Stimulated activated CD8-positive, alpha-beta memory T cell treated with anti-CD3 and anti-CD28 coated beads, Interleukin-15, amount 100 ng/mL, for 24 hours (primary cell): ENCODE measurements at places on chromosomes 4 and X.

DNA sequence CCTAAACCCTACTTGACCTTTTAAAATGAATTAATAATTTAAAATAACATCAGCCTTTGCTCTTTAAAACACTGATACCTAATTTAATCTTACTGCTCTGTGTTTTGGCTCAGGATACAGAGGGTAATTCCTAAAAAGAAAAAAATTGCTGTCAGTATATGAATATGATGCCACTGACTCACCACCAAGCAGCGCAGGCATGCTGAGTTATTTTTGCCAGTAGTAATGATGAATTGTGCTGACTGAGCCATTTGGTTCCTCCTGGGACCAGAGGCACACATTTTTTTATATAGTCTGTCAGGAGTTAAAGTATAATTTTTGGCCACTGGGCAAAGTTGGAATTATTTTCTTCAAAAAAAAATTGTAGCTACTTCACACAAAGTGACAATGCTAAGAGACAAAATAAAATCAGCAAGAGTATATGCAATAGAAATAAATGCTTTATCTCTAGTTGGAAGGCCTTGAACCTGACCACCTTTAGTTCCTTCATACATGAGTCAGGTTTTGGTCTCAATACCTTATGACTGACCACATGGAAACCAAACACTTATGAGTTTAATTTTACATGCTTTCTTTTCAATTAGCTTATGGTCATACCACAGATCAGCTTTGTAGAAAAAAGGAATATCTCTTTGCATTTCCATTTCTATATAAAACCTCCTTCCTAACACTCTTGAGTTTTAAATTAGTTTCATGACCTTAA, 115.1 kb downstream of the PPP3CA start:
- no peak for DNase-seq

DNA sequence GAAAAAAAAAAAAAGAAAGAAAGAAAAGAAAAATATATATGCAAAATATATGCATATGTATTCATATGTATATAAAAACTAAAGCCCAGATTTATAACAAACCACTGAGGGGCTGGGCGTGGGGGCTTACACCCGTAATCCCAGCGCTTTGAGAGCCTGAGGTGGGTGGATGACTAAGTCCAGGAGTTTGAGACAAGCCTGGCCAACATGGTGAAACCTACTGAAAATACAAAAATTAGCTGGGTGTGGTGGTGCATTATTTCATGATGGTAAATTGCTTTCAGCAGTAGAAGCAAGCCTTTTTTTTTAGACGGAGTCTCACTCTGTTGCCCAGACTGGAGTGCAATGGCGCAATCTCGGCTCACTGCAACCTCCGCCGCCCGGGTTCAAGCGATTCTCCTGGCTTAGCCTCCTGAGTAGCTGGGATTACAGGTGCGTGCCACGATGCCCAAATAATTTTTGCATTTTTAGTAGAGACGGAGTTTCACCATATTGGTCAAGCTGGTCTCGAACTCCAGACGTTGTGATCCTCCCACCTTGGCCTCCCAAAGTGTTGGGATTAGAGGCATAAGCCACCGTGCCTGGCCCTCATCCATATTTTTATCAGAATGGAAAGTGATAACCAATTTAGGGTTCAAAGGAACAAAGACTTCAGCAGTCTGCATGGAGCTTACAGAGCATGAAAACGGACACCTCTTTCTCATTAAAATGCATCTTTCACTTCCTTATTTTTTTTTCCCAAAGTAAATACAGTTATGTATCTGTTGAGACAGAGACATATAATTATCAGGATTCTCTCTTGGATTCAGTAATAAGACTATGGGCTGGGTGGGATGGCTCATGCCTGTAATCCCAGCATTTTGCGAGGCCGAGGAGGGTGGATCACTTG, 27.7 kb upstream of the MOB1B start:
- no peak for DNase-seq

DNA sequence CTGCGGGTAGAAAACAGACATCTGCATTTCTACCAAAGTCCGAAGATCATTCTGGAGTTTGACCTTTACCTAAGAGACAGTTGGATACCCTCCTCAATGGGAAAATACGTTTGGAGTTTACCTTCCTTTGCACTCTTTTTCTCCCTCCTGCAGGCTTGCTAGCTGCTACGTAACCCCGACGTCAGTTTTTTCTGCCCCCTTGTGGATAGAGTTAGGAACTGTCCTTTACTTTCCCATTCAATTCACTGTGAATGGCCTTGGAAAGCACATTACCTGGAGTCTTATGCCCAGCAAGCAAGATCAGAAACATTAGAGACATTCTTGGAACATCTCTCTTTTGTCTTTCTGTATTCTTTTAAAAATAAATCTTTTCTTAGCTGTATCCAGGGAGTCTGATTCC, 250.7 kb downstream of the NAP1L3 start:
- DNase-seq: no peak

DNA sequence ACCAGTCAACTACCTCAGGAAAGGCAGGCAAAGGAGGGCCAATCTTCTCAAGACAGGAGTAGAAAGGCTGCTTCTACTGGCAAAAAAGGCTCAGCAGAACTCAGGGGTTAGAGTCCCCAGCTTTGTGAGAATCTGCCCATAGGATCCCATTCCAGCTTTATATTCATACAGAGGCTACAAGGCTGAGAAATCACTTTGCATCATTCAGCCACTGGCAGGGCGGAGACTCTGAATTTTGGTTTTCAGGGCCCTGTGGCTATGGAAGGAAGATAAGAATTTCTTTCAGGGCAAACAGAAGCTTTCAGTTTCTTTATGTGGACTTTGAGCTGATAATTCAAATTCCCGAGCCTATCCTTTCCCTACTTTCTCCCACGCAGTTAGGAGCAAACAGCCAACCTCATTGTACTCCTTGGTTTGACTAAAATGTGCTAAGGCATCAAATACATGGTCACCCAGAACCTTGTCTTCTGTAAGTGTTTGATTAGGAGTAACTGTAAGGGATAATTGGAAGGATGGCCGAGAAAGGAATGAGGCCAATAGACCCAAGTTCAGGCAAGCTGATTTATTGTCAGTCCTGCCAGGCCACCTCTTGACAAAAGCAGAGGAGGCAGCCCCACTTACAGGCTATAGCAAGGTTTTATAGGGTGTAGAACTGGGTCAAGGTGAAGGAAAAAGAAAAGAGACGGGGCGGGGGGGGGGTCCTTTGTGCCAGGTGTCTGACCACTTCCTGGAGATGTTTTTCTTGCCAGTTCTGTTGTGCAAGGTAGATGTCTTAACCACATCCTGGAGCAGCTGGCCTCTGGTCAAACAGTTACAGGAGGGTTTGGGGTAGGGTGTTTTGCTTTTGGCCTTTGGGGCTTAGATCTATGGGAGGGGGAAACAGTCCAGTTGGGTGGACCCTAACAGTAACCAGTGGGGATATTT, 165.3 kb upstream of the PPP1R2C start:
- DNase-seq: no peak

- DNase-seq: no peak
Observed at GRCh38 chrX:76454456-76454927, 27.0 kb downstream of the MAGEE1 start.

GRCh38 chrX:20789103-20789502, 522.4 kb upstream of the RPS6KA3 start:
- DNase-seq: no peak

- no peak for DNase-seq
Observed at GRCh38 chr4:144594471-144594986, 51.4 kb upstream of the HHIP start.

- no peak for DNase-seq
Observed at GRCh38 chrX:40759374-40759773, 24.0 kb upstream of the MED14 start.

DNA sequence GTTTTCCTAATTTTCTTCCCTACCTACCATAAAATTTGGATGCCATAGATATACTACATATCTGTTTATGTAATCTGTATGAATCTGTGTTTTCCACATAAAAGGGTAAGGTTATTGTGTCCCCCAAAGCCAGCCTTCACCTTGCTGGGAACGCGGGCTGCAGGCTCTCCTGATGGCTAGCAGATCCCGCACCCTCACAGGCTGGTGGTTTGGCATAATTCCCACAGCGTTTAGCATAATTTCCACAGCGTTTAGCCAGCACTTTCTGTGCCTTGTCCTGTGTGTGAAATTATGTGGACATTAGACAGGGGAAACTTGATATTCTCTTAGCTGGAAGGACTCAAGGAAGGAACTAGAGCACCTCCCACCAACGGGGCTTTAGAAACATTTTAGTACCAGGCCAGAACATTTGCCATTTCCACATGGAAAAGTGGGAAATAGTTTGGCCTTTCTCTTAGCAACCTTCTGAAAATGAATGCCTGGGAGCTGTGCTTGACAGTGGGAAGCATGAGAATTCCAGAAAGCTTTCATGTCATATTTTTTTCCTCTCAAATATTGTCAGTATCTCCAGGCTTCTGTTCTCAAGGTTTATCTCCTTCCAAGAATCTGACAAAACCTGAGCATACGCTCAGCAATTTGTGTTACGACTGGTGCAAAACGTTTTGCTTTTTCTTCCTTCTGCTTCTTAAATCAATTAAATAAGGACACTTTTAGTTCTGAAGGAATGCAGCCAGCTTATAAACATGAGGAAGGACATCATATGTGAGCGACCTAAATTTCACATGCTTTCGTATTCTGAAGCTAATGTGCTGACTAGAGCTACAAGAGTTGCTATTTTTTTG, 67.9 kb downstream of the STK32B start:
- DNase-seq: no peak

- DNase-seq: no peak
Observed at GRCh38 chr4:76449362-76449767, 14.3 kb downstream of the SHROOM3 start.

DNA sequence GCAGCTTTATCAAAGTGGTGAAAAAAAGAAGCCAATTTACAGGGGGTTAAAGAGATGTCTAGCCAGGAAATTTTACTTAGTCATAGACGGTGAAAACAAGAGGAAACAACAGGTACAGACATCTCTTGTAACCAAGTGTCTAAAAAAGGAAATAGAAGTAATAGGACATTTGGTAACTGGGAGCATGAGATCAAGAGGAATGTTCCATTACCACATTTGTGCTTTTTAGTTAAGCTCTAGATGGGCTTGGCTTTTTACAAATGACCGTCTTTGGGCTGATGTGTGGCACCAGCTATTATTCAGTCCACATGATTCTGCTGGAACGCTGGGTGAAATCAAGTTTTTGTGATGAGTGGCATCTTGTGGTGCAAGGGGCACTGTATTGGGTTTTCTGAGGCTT, 179.5 kb downstream of the SMIM20 start:
- no peak for DNase-seq

DNA sequence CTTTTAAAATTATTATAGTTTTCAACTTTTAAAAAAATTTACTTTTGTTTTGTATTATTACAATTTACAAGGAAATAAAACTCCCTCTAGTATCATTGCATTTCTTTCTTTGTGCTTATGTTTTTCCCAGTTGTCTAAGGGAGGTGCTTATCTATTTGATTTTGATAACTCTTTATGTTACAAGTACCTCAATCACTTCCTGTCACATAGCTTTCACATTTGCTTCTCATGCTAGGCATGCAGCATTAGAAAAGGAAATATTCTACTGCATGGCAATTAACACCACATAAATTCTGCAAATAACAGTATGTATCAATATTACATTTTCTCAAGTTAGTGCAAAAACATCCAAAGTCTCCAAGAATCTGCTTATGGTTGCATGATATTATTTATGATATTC, 180.3 kb upstream of the HS3ST1 start:
- DNase-seq: no peak
